ENCODE measurements at places on chromosomes 4 and X. TPM values are rescaled to one million over a fixed set of nuclear protein-coding genes. Genes with fewer than 3 reads are reported as not detected.

Gene PDZD11
- total RNA-seq, result 32.1 TPM

Gene TRPC3
- total RNA-seq, result 0.64 TPM

Gene NRK
- total RNA-seq, result 2.6 TPM

- no peak for DNase-seq
These were observed 10.9 kb upstream of the UVSSA start for GRCh38 chr4:1336088-1336491.

Gene PDCL2
- not detected for total RNA-seq

- no peak for DNase-seq
These were observed 425.7 kb downstream of the GPAT3 start for GRCh38 chr4:83961575-83961974.

Gene XAGE1A
- not detected for total RNA-seq

Gene STS
- total RNA-seq, result 10.8 TPM

DNA sequence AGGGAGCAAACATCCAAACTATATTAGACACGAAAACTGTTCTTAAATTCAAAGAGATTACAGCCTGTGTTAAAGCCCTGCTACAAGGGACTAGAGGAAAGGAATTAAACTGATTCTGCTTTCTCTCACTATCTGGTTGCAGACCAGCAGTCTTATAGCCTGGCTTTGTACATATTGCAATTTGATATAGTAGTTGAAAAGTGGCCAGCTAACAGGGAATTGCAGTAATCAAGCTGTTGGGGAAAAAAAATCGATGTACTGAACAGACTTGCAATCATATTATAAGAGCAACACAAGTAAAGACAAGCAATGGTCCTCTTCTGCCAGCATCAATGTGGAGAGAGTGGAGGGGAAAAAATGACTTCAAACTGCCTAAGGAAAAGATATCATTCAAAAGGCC is 364.4 kb upstream of the EPHA5 start:
- no peak for DNase-seq

Gene CYLC1
- not detected for total RNA-seq

Gene CTAG1B
- not detected for total RNA-seq

DNA sequence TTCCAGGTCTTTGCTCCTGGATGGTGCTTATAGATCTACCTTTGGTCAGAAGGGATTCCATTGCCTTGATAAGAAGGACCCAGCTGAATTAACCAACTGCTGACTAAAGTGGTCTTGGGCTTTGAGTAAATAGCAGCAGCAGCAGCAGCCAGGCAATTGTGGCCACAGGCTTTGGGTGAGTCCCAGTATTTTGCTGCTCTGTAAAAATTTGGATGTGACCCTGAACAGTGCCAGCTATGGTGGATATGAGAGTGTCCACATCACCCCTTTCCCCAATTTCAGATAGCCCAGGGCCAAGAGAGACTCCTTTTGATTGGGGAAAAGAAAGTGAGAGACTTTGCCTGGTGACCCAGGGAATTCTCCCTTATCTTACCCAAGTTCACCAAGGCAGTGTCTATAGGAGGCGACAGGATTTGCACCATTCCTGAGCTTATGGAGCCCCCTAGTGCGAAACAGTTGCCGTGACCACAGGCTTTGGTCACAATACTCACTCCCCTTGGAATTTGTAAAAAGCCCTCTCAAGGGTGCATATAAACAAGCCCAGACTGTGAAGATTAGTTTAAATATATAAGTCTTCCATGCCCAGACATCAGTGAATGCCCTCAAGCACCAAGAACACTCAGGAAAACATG is 518.0 kb downstream of the TMA16 start:
- no peak for DNase-seq

GRCh38 chr4:167854881-167855280 is 237.5 kb upstream of the ANXA10 start:
- DNase-seq, result no peak

All from breast epithelium (tissue), 4 donors.